ENCODE measurements at places on chromosomes 6 and 20. TPM values are rescaled to one million over a fixed set of nuclear protein-coding genes. Genes with fewer than 3 reads are reported as not detected.

PSMB8 gene
- total RNA-seq, result 118 TPM

RHAG gene
- total RNA-seq, result not detected

NOX3 gene
- total RNA-seq, result not detected

CLDN20 gene
- not detected for total RNA-seq

RNGTT gene
- total RNA-seq, result 40.6 TPM

Measured in SJSA1 (cell line).